ENCODE measurements at places on chromosomes 2 and 18.
A peak's percentile ranks its signal among the peaks of the same experiment; 100 is the strongest.

- no peaks in the 10 kb centered on the region for H3K36me3 ChIP-seq
- no peak overlapping the region for H3K27ac ChIP-seq
- H3K27me3 ChIP-seq, result no peaks in the 10 kb centered on the region
- no peak overlapping the region for H3K4me3 ChIP-seq
- no peak for DNase-seq
- no peaks in the 10 kb centered on the region for H3K4me1 ChIP-seq
These were observed 457.2 kb upstream of the MEX3C start for GRCh38 chr18:51654488-51655326.

DNA sequence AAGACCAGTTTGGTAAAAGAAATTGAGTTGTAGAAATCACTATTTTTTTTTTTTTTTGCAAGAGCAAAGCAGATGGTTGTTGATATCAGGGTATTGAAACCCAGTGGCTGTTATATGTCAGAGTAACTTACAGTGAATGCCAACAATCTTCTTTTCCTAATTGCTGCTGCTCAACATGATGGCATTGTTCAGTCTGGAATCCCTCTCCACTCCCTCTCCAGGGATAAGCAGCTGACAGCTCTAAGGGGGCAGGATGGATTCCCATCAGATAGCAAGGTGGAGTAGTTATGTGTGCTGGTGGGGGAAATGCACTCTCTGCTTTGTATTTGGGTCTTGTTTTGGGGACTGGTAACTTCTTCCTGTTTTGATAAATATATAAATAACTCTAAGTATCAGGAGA, 200.0 kb downstream of the PIK3C3 start:
- no peaks in the 10 kb centered on the region for H3K36me3 ChIP-seq
- no peaks in the 10 kb centered on the region for H3K27me3 ChIP-seq
- H3K4me3 ChIP-seq, result no peak overlapping the region
- no peak overlapping the region for H3K27ac ChIP-seq
- DNase-seq, result no peak

GRCh38 chr2:15348045-15348444, 213.1 kb downstream of the NBAS start:
- no peak overlapping the region for H3K4me3 ChIP-seq
- no peaks in the 10 kb centered on the region for H3K36me3 ChIP-seq
- DNase-seq, result no peak
- H3K27ac ChIP-seq, result no peak overlapping the region

GRCh38 chr2:71560638-71561011, 107.3 kb downstream of the DYSF start:
- H3K4me3 ChIP-seq, result no peak overlapping the region
- DNase-seq, result no peak
- no peaks in the 10 kb centered on the region for H3K27me3 ChIP-seq
- peaks cover 6% of the 10 kb centered on the region for H3K4me1 ChIP-seq
- H3K27ac ChIP-seq, result no peak overlapping the region

DNA sequence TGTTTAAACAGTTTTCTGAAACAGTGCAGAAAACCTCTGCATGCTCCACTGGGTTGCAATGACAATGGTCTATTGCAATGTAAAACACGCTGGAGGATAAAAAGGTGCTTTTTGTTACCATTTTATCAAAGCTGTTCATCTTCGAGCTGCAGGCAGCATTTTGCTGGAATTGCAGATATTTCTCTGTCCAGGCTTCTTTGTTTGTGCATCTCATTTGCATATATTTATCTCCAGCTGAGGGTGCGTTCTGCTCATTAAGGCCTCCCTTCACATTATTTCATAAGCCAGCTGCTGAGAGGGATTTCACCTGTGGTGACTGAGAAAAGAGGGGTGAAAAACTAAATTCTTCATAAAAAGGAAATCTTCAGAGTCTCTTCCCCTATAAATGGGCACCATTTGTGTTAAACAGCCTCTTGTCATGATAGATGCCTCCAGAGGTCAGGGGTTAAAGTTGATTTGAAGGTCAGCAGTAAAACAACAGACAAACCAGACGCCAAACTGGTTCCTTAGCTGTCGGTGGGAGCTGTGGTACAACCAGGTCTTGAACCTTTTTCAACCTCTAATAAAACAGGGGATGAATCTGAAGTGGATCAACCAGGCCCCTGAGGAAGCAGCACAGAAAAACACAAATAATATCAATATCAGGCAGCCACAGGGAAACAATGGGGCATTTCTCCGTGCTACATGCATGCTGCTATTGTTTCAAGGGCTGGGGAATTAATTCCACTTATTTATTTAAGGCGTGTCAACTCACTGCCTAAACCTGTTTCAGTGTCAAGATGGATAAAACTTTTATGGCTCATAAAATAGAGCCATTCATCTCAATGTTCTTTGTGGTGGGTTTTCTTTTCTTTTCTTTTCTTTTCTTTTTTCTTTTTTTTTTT, 265.1 kb downstream of the MEIS1 start:
- H3K27me3 ChIP-seq, result no peaks in the 10 kb centered on the region
- peaks cover 4% of the 10 kb centered on the region for H3K4me1 ChIP-seq
- no peak overlapping the region for H3K27ac ChIP-seq

GRCh38 chr18:76495435-76496193, 572 bp upstream of the ZNF516 start:
- H3K27ac ChIP-seq, result peak overlapping the region; percentile 88
- H3K4me3 ChIP-seq, result peak overlapping the region; percentile 63
- no peaks in the 10 kb centered on the region for H3K4me1 ChIP-seq
- H3K27me3 ChIP-seq, result no peaks in the 10 kb centered on the region
- peak; percentile 12 for DNase-seq

DNA sequence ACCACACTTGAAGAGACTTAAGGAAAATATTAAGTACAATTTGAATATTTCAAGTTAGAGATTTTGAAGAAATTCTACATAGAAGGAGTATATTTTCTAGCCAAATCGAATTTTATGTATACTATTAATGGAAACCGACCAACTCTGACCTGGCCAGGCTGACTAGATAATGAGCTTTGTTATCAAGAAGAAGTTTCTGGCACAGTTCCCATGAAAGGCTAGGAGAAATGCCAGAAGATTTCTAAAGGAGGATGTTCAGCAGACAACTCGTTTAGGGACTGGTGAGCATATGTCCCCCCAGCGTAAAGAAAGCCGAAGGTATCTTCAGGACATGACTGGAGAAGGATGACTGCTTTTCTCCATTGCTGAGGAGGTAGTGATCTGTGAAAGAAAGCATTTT, 127.3 kb downstream of the DIS3L2 start:
- H3K27ac ChIP-seq, result no peak overlapping the region
- H3K4me3 ChIP-seq, result no peak overlapping the region
- H3K4me1 ChIP-seq, result no peaks in the 10 kb centered on the region
- no peaks in the 10 kb centered on the region for H3K36me3 ChIP-seq
- DNase-seq, result no peak
- H3K27me3 ChIP-seq, result no peaks in the 10 kb centered on the region

- H3K4me1 ChIP-seq, result peaks cover 5% of the 10 kb centered on the region
- no peak for DNase-seq
- peak overlapping the region; percentile 13 for H3K27ac ChIP-seq
- no peak overlapping the region for H3K4me3 ChIP-seq
These were observed 25.0 kb upstream of the ID2 start for GRCh38 chr2:8656811-8657210.

DNA sequence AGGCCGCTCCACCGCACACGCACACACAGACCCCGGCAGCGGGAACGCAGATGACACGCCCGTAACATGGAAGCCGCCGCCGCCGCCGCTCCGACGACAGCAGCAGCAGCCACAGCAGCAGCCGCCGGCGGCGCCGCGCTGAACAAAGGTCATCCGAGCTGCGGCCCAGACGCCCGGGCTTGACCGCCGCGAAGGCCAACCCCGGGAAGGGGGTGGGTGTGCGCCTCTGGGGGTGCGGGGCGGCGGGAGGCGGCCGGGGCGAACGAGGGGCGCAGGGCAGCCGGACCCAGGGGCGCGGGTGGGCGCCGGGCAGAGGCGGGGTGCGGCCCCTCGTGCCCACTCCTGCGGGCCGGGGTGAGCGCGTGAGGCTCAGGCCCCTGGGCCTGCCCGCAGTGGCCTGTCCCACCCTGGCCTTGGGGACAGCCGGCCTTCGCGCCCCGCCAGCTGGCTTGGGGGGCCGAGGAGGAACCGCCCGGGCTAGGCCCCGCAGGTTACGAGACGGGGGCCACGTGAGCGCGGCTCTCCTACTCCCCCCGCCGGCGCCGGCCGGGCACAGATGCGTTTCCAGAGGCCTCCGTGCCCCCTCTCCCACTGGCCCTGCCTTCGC, 1.0 kb upstream of the ZNF532 start:
- no peaks in the 10 kb centered on the region for H3K36me3 ChIP-seq
- peak overlapping the region; percentile 23 for H3K4me3 ChIP-seq
- H3K27me3 ChIP-seq, result no peaks in the 10 kb centered on the region
- peak overlapping the region; percentile 88 for H3K27ac ChIP-seq

DNA sequence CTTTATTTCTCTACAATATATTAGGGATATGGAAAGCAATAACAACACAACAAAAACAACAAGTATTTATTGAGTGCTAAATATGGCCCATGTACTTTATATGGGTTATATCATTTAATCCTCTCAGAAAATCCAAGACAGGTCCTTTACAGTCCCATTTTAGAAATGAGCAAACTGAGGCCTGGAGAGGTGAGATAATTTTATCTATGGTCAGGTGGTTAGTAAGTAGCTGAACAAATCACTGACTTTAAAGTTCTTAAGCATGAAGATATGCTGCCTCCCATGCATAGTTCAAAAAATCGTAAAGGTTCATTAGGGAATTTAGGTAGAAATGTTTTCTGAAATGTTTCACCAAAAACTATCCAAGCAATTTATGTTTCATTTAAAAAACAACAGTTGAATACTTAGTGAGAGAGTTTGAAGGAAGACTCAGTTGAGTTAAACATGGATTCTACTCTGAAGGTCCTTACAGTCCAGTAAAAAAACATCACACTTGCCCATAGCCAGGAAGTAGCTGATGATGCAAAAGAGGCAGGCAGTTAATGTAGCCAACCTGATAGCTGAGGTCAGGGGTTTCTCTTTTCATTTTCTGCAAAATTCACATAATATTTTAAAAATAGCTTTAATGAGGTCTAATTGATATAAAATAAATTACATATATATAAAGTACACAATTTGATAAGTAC, 7.6 kb upstream of the NFE2L2 start:
- no peak overlapping the region for H3K27ac ChIP-seq
- no peak for DNase-seq
- no peaks in the 10 kb centered on the region for H3K27me3 ChIP-seq
- peaks cover 21% of the 10 kb centered on the region for H3K4me1 ChIP-seq

DNA sequence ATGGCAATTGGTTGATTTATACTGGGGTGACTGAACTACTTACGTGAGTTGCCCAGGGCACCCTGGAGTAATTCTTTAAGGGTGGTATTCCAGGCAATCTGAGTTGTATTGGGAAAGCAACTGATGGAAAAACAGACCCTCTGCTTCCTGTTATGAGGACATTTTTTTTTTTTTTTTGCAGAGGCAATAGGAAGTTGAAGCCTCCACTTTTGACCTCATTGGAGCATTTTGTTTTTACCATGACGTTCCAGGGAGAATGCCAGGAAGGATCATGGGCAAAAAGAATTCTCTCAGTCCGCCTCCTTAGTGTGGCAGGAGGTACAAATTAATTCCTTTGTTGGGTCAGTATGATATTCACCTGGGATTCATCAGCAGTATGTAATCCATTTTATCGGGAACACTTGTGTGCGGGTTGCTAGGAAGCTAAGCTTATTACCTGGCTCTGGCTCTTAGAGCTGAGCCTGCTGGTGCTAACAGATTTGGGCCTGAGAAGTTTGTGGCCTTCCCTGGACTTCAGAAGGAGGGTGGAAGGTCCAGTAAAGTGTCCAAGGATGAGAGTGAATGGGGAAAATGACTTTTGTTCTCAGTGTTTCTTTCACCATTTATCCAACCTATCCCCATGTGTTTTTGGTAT, 272.9 kb upstream of the EPAS1 start:
- no peak overlapping the region for H3K27ac ChIP-seq
- DNase-seq, result no peak
- H3K36me3 ChIP-seq, result no peaks in the 10 kb centered on the region
- no peak overlapping the region for H3K4me3 ChIP-seq
- H3K27me3 ChIP-seq, result no peaks in the 10 kb centered on the region
- no peaks in the 10 kb centered on the region for H3K4me1 ChIP-seq

DNA sequence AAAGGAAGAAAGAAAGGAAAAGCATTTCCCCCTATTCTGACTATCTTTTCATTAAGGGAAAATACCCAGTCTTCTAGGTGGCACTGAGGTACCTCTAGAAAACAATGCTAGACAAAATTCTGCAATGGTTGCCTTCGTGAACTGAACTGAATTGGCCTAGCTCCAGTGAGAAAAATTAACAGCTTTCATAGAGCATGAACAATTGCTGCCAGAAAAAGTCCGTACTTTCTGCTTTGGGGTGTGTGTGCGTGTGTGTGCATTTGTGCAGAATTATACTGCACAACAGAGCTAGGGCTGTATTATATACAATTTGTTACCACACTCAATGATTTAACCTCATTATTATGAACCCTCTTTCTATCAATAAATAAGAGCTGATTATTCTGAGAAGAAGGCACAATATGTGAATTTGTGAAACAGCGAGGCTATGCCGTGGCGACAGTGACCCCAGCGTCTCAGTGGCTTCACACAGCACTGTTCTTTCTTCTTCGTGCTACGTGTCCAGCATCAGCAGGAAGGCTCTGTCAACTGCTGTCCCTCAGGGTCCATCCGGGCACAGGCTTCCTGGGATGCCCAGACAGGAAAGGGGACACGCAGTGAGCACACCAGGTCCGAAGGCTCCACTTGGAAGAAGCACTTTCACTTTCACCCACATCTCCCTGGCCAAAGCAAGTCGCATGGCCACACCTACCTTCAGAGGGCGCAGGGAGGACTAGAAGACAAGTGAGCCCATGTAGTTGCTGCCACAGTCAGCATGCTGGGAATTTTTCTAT, 47.5 kb downstream of the PTGR3 start:
- H3K4me1 ChIP-seq, result no peaks in the 10 kb centered on the region
- no peaks in the 10 kb centered on the region for H3K36me3 ChIP-seq
- H3K4me3 ChIP-seq, result no peak overlapping the region
- H3K27me3 ChIP-seq, result no peaks in the 10 kb centered on the region
- no peak overlapping the region for H3K27ac ChIP-seq
- DNase-seq, result peak; percentile 5

DNA sequence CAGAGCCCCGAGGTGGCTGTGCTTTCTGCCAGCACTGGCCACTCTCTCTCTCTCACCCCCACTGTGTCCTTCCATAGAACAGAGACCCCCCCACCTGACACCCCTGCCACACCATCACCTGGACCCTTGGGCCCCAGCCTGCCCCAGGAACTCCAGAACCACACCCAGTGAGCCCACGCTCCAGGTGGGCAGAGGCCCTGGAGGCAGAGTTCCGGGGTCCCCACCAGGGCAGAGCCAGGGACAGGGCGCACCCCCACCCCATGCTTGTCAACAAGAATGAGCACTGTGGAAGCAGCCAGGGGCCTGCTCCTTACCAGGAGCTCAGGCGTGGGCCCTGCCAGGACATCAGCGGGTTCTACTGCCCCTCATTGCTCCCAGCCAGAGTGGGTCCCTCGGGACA, 14.6 kb downstream of the PASK start:
- no peaks in the 10 kb centered on the region for H3K4me1 ChIP-seq
- H3K27ac ChIP-seq, result no peak overlapping the region
- H3K36me3 ChIP-seq, result no peaks in the 10 kb centered on the region
- H3K4me3 ChIP-seq, result no peak overlapping the region
- no peak for DNase-seq

GRCh38 chr18:24296276-24296675, 101.3 kb downstream of the OSBPL1A start:
- no peaks in the 10 kb centered on the region for H3K27me3 ChIP-seq
- no peaks in the 10 kb centered on the region for H3K4me1 ChIP-seq
- no peak overlapping the region for H3K27ac ChIP-seq
- no peaks in the 10 kb centered on the region for H3K36me3 ChIP-seq
- no peak for DNase-seq

Measured in Caco-2 (cell line).